Iris pigment epithelial cell (primary cell): ENCODE measurements at places on chromosomes 12 and 14.

GRCh38 chr12:103513875-103514274, 18.1 kb upstream of the C12orf42 start:
- no peak for DNase-seq

DNA sequence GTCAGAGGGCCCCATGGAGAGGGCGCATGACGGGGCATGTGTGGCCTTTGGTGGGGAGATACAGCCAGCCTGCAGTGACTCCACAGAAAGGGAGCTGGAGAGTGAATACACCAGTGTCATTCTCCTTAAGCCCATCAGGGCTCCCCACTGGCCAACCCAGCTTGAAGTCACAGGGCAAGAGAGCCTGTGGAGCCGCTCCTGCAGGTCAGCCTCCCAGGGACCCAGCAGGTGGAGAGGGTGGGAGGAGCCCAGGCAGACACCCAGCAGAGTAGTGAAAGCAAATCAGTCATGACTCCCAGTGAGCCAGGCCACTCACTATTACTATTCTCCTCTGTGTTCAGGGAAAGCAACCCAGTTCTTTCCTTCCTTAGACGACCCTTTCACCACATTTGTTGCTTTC, 110.0 kb upstream of the CPM start:
- DNase-seq: no peak

DNA sequence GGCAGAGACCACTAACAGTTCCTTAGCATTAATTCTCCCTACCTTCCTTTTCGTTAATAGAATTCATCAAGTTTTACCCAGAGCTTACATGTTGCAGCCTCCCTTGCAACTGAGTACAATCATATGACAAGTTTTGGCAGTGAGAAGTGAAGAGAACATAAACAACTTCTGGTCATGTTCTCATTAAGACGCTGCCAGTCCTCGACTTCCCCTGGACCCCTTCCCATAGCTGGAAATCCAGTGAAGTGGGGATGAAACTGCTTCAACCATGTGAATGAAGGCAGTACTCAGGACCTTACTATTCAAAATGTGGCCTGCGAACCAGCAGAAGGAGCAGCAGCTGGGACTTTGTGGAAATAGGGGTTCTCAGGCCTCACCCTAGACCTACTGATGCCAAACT, 133.9 kb downstream of the SPTSSA start:
- peak; percentile 20 for DNase-seq

DNA sequence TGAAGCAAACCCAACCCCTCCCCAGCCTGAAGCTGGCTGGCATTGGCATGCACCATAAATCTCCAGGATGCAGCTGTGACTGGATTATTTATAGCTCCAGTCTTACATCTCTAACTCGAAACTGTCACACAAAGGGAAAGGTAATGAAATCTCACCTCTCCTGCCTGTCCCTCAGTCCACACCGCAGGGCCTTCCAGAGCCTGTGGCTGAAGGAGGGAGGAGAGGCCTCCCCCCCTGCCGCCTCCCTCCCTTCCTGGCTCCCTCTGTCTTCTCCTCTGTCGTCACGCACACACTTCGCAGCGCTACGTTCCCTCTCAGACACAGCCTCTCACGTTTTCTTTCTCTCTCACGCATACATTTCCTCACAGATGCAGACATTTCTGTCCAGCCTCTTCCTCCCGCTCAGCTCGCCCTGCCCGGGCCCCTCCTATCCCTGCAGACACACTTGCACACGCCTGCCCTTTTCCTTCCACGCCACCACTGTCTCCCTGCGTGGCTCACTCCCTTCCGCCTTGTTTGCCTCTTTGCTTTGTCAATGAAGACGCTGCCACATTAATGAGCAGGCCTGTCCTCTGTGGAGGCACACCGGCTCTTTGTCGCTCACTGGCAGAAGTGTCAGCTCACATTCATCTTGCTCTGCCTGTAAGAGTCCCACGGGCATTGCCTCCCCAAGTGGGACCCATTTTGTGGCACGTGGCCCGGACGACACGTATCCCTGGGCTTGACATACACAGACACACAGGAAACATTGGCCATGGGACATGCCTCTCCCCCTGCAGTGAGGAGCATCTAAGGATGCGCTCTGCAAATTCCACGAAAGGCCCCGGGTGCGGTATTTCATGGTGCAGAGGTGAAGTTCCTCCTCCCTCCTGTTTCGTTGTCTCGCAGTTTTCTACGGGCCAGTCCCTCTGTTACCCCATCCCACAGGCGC, 27.9 kb downstream of the IRF2BPL start:
- DNase-seq: peak; percentile 47
